ENCODE measurements at places on chromosomes 1 and 21.
A peak's percentile ranks its signal among the peaks of the same experiment; 100 is the strongest.

DNA sequence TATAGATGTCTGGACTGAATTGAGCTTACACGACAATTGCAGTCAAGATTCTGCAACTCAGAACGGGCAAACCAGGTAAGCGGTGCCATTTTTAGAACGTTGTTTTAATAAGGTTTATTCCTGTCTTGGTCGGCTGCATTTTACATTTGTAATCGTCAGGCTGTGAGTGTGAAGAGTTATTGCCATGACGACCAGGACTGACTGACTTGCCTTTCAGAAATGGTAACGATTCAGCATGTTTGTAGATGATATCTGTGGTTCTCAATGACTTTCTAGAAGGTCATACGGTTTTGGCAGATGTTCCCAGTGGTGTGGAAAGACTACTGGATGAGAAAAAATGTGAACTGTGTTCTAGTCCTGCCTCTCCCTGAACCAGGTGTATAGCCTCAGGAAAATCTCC is 271.3 kb upstream of the B3GALT2 start:
- peak; percentile 8 for DNase-seq

DNA sequence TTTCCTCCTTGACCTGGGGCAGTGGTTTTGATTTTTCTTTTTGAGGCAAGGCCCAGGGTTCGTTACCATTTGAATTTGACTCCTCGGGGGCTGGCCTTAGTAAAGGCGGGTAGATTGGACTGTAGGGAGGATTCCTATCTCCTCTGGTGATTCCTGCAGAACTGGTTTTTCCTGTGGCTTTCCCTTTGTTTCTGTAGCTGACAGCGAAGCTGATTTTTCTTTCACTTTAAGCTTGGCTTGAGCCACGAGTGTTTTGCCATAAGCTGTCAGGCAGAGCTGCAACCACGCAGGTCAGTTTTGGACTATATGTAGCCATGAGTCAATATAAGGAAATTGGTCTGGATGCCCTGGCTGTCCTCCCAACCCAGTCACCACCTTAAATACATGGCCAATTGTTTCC is 28.7 kb upstream of the KCNJ15 start:
- DNase-seq = no peak

DNA sequence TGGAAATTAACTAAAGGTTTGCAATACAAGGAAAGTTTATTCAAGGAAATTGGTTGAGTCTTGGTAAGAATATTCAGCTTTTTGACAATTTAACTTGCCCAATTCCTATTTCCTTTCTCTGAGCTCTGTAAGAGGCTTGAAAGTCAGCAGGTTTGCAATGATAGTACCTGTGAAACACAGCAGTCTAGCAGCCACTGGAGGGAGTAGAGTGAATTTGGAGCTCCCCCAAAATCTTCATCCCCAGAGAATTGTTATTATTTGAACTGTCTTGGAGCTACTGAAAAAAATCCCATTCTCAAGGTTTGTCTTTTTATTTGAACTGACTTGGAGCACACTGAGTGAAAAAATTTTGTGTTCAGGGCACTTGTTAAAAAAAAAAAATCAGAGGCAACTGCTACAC is 654.2 kb upstream of the PKN2 start:
- DNase-seq = no peak

DNA sequence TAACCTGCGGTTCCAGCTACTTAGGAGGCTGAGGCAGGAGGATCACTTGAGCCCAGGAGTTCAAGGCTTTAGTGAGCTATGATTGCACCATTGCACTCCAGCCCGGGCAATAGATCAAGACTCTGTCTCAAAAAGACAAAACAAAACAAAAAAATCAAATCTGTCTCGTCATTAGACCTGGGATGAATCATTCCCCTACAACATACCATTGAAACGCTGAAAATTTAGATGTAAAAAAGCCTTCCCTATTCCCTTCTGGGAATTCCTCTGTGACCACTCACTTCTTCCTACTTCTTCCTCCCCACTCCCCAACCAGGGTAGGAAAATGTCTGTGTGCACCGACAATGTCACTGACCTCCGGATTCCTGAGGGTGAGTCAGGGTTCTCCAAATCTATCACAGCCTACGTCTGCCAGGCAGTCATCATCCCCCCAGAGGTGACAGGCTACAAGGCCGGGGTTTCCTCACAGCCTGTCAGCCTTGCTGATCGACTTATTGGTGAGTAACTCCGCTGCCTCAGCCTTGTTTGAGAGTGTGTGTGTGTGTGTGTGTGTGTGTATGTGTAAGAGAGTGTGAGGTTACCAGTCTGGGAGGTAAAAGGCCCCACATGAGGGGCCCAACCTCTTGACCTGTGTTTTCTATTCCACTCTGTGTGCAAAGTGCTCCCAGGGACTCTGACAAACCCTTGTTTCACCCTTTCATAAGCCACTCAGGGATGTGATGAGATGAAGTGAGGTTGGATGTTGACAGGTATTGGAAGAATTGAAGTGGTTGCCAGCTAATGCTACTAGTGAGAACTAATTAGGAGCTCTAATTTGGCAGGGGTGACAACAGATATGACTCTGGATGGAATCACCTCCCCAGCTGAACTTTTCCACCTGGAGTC is 16.3 kb upstream of the SARS1 start:
- peak; percentile 99 for DNase-seq

DNA sequence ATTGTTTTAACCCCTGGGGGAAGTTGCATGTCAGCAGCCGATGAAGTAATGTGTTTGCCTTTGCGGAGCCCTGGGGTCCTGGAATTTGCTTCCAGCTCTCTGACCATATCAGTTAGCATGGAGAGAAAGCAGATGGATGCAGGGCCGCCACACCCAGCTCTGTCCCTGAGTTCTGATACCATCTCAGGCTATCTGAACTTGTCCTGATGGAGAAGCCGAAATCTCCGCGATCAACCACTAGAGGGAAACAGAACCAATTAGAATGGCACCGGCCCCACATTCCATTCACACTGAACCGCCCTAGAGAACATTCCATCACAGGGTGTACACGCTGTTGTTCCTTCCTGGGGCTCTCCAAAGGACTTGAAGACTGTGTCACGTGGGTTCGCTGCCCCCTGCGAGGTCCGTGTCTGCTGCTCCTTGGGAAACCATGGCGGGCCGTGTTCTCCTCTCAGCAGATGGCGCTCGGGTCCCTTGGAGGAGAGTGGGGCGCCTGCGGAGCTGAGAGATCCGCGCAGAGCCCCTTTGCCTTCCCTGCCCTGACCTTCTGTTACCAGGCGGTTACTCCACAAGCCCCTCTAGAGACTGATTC is 75.4 kb downstream of the ABCA4 start:
- DNase-seq = peak; percentile 100

DNA sequence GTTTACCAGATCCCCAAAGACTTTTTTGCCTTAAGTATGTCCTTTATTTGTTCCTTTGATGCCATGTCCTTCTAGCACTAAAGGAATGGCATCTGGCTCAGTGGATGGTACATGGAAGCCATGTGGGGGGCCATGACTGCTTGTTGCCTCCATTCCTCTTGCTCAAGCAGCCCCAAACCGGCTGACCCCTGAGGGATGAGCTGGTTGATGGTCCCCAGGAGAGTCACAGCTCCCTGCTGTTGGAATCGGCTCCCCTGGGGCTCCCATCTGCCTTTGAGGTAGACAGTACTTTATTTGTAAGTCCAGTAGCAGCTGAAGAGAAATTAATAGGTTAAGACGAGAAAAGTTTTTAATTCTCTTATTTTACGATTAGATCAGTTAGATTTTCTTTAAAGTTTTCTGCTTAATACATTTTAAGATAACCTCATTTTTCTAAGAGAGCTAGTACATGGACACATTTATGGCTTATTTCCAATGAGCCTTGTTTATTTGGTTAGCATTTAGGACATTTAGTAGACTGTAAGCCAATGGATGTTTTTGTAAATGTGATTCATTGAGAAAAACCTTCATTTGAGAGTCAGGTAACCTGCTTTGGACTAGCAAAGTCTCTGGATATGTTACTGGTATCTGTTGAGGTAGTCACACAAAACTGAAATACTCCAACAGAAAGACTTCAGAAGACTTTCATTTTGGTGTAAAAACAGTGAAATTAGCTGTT is 88.2 kb downstream of the CAMTA1 start:
- DNase-seq = peak; percentile 24

- DNase-seq = no peak
These were observed 32.0 kb upstream of the TDRD10 start for GRCh38 chr1:154469844-154470560.

Data from fibroblast of skin of scalp (primary cell).